Activated T-helper 1 cell treated with anti-CD3 and anti-CD28 coated beads, Interleukin-12 subunit alpha, Interleukin-12 subunit beta, Interleukin-2, Interleukin-4 antibody, amounts not matched to agents 30 ng/mL and 10 ng/mL and 1 ng/mL, durations not matched to agents 14 hours and 24 hours and 36 hours (primary cell): ENCODE measurements at places on chromosomes 2 and 18. TPM values are rescaled to one million over a fixed set of nuclear protein-coding genes. Genes with fewer than 3 reads are reported as not detected.
A peak's percentile ranks its signal among the peaks of the same experiment; 100 is the strongest.

The RAB17 gene
- total RNA-seq = not detected in 2 replicates

The HAAO gene
- total RNA-seq = 0.37 and 0.86 TPM in 2 replicates

GRCh38 chr2:216475767-216476166 lies 22.9 kb upstream of the RPL37A start:
- no peak for DNase-seq

The CD8A gene
- total RNA-seq = 2.2 and 2.4 TPM in 2 replicates

- DNase-seq = no peak
Measured at GRCh38 chr2:218291318-218292047, 820 bp downstream of the TMBIM1 start.

- no peak for DNase-seq
Measured at GRCh38 chr2:139142252-139142880, 362.2 kb upstream of the NXPH2 start.

The MARCHF7 gene
- 76.5 and 80.3 TPM in 2 replicates for total RNA-seq

The NT5DC4 gene
- not detected in 2 replicates for total RNA-seq

- DNase-seq = no peak
Measured at GRCh38 chr2:33804155-33804554, 205.1 kb upstream of the FAM98A start.

DNA sequence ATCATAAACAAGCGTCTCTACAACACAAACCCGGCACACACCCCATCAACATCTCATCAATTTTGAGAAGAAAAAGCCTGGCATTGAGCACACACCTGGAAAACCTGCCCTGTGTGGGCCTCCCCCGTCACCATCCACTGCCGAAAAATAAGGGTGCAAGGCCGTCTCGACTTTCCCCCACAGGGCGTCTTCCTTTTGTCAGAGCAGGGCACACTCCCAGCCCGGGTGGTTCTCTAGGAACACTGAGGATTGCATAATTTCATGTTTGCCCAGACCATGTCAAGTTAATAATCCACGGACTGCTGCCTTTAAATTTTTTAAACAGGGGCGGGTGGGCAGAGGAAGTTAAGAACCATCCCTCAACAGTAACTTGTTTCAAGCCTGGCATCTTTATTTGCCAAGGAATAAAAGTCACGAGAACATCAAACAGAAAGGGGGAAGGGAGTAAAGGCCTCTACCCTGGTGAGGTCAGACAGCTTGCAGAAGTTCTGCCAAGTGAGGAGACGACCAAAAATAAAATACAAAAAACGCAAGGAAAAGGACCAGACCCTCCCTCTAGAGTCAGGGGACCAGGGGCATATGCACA lies 2.1 kb downstream of the TFCP2L1 start:
- no peak for DNase-seq

GRCh38 chr2:71154798-71155197 lies 24.4 kb downstream of the MPHOSPH10 start:
- DNase-seq = no peak

DNA sequence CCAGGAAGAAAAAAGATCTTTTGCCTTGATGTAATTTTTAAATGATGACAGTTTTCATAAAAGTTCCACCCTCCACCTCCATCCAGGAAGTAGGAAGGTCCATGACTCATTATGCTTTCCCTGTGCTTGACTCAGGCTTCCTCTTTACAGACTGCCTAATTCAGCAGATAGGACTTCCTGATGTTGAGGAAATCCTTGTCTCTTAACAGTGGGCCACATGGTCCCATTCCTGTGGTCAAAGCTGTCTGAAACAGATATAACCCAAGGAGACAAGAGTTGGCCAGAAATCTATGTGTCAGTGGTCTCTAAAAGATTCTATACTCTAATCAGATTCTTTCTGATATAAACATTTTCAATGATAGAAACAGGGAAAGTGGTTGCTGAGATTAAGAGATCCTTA lies 119.1 kb downstream of the BAZ2B start:
- no peak for DNase-seq

The REG1A gene
- total RNA-seq = not detected in 2 replicates

DNA sequence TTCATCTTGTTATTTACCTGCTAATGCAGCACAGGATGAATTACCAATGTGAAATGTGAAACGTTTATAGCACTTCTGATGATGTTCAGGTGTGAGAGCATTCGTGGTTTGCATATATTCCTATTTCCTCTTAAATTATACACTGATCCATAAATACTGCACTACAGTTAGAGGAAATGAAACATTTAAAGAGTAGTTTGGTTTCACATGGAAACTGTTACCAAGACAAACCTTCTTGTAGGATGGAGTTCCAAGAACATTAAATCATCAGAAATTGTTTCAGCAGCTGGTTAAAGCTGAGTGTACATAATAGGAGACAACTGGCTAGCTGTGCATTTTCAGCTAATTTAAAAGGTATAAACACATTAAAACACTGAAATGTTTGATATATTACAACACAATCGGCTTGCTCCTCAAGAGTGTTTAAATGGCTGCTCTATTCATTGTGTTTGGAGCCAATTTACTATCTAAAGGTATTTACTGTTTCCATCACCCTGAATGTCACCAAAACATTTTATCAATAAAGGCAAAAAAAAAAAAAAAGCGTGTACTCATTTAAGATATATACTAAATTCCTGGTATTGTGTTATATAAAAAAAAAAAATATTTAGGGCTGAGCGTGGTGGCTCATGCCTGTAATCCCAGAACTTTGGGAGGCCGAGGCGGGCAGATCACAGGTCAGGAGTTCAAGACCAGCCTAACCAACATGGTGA lies 100.6 kb downstream of the DYM start:
- DNase-seq = no peak

The CXCR1 gene
- total RNA-seq = not detected in 2 replicates

DNA sequence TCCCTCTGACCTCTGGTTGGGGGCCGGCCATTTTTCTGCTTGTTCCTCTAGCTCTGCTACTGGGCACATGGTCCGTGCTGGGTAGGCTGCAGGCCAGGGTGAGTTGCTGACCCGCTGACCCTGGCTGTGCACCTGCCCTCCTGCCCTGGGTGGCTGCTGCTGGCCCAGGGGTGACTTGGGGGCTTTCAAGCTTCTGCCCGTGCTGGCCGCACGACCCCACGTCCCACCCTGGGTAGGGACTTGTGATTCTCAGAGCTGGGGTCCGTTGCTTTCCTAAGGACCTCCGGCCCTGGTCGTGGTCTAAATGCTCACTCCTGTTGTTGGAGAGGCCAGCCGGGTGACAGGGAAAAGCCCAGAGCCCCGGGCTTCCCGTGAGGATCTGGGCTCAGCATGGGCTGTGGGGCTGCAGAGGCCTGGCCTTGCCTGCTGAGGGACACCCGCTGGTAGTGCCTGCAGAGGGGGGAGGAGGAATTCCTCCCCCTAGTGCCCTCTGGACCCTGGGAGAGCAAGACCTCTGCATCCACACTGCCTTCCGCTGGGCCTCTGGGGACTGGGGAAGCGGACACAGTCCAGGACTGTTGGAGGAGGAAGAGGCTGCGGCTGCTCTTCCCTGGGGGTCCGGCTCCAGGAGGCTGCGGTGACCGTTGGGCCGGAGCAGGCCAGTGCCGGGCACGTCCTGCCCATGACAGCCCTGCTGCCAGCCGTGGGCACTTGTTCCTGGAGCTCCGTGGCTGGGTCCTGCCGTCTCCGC lies 6.3 kb upstream of the GAL3ST2 start:
- no peak for DNase-seq

- DNase-seq = peak; percentile 89
Measured at GRCh38 chr18:50374753-50375391, at the start of gene SKA1. Gene SKA1, plus strand, starts transcription at chr18:50375046. Its CDS starts 785 bp downstream, at chr18:50375831.

- DNase-seq = no peak
Measured at GRCh38 chr2:236646441-236646840, 76.8 kb downstream of the ACKR3 start.

GRCh38 chr2:214856137-214856536 lies 46.7 kb upstream of the BARD1 start:
- no peak for DNase-seq

GRCh38 chr2:24814516-24814915 lies 21.3 kb downstream of the CENPO start:
- DNase-seq = no peak

DNA sequence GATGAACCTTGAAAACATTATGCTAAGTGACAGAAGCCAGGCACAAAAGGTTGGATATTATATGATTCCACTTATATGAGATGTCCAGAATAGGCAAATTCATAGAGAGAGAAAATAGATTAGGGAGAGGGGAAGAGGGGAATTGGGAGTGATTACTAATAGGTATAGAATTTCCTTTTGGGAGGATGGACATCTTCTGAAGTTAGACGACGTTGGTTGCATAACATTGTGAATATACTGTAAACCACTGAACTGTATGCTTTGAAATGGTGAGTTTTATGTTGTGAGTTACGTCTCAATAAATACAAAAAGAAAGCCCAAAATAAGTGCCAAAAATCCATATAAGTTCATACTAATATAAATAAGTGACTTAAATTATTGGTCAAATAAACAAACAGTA lies 18.6 kb upstream of the CYP26B1 start:
- DNase-seq = no peak

The DSG4 gene
- not detected in 2 replicates for total RNA-seq

GRCh38 chr2:48482313-48482712 lies 47.6 kb upstream of the STON1 start:
- DNase-seq = no peak
